ENCODE measurements at places on chromosomes 11 and 22.

GRCh38 chr11:35014346-35014745, 97.9 kb downstream of the PDHX start:
- no peak for DNase-seq

DNA sequence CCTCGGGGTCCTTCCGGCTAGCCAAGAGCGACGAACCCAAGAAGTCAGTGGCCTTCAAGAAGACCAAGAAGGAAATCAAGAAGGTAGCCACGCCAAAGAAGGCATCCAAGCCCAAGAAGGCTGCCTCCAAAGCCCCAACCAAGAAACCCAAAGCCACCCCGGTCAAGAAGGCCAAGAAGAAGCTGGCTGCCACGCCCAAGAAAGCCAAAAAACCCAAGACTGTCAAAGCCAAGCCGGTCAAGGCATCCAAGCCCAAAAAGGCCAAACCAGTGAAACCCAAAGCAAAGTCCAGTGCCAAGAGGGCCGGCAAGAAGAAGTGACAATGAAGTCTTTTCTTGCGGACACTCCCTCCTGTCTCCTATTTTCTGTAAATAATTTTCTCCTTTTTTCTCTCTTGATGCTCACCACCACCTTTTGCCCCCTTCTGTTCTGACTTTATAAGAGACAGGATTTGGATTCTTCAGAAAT, 1.9 kb upstream of the GCAT start:
- no peak for DNase-seq

DNA sequence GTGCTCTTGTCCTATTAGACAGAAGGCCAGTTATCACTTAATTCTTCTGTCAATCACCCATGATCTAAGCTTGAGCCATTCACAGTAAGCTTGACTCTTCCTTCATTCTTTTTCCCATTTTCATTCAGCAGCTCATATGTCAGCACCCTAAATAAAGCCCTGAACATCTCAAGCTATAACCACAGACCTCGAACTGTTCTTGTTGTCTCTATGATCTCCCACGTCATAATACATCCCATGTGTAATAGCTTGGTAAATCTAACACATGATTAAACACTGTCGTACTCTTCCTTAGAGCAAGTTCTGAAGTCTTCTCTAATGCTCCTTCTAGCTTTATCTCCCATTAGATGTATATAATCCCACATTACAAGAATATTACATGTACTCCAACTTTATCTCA, 14.4 kb downstream of the MUC15 start:
- DNase-seq = no peak

GRCh38 chr11:91596111-91596510, 628.5 kb upstream of the FAT3 start:
- no peak for DNase-seq

DNA sequence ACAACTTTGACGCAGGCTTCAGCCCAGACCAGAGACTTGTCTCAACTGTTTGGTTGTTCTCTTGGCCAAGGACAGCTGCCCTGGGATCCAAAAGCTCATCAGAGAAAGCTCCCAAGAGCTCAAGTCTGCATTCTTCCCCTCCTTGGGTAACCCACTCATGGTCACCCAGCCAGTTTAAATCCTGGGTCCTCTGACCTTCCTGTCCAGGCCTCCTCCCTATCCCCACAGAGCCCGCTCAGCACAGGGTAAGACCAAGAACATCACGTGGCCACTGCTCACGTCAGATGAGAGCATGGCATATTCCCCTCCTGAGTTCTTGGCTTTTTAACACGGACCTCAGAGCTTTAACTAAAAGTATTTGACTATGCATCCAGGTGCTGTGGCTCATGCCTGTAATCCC, 25.8 kb downstream of the TSKU start:
- no peak for DNase-seq
